Esophagus squamous epithelium (tissue), 5 donors: ENCODE measurements at places on chromosomes 11 and 22. TPM values are rescaled to one million over a fixed set of nuclear protein-coding genes. Genes with fewer than 3 reads are reported as not detected.

Gene TREH
- total RNA-seq: not detected

Gene TIMM10
- total RNA-seq: 33.0 TPM

Gene CHADL
- 2.7 TPM for total RNA-seq

Gene VPS51
- total RNA-seq: 204 TPM

Gene SCN4B
- total RNA-seq: 1.3 TPM

Gene MYOD1
- not detected for total RNA-seq

Gene PANX3
- not detected for total RNA-seq

Gene C11orf86
- not detected for total RNA-seq

Gene P2RY6
- total RNA-seq: 1.3 TPM

Gene CREB3L1
- 0.13 TPM for total RNA-seq

Gene SLC37A2
- 44.4 TPM for total RNA-seq

Gene ACR
- not detected for total RNA-seq

Gene TNKS1BP1
- 129 TPM for total RNA-seq

Gene OR51B6
- not detected for total RNA-seq
